ENCODE measurements at places on chromosomes 4 and X.

GRCh38 chr4:185869427-185869826, 57.4 kb upstream of the SORBS2 start:
- no peak for DNase-seq

DNA sequence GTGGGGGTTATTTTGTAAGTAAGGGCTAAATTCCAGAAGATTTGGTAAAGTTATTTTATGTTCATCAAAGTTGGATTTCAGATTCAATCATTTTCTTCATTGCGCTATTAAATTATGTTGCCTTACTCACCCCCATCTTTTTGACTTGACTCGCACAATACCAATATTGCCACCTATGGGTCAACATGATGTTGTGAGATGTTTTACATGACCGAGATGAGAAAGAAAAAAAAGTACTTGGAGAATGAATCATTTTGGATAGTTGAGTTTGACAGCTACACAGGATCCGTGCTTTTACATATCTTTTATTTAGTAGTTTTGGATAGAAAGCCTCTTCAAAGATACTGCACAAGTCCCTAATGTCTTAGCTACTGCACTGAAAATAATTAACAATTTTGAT, 224.2 kb upstream of the EMCN start:
- DNase-seq: no peak

DNA sequence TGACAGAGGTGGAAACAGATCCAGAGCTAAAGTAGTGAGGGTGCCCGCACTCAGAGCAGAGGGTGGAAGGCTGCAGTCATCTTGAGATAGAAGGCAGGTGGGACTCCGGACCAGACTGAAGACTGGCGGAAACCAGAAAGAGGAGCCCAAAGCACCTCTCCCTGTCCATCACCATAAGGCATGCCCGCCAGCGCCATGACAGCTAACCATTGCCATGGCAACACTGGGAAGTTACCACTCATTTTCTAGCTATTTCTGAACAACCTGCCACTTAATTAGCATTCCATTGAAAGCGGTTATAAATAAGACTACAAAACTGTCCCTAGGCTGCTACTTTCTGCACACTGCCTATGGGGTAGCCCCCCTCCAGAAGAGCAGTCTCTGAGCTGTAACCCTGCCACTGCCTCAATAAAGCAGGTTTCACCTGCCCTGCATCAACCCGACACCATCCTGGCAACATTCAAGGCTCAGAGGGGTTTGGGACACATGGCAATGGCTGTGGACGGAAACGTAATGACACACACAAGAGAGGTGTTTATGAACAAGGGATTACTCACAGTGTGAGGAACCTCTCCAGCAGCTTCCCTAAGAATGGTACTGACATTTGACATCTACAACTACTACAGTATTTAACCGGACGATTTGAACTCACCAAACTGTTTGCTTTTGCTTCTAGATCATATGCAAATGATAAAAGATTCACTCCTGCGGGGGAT, 27.8 kb upstream of the FGFBP2 start:
- no peak for DNase-seq

GRCh38 chr4:172758586-172759340, 409.8 kb upstream of the GALNT7 start:
- DNase-seq: no peak

GRCh38 chr4:15348695-15349094, 79.1 kb upstream of the C1QTNF7 start:
- DNase-seq: no peak

DNA sequence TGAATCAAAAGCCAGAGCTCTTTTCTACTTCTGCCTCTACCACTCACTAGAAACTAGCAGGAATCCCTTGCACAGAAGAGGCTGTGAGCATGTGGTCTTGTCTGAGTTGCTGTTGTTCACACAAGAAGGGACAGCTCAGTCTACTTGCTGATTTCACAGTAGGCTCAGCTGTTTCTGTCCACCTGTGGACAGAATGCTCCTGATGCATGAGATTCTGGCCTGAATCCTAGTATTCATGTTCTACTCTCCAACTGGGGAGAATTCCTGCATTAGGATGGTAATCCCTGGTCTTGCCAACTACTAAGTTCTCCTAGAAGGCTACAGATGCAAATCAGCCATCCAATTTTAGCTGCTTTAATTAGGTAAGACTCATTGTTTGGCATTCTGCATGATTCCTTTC, 112.8 kb downstream of the PPA2 start:
- DNase-seq: no peak

GRCh38 chr4:16078195-16078760, 5.5 kb downstream of the PROM1 start:
- DNase-seq: no peak

DNA sequence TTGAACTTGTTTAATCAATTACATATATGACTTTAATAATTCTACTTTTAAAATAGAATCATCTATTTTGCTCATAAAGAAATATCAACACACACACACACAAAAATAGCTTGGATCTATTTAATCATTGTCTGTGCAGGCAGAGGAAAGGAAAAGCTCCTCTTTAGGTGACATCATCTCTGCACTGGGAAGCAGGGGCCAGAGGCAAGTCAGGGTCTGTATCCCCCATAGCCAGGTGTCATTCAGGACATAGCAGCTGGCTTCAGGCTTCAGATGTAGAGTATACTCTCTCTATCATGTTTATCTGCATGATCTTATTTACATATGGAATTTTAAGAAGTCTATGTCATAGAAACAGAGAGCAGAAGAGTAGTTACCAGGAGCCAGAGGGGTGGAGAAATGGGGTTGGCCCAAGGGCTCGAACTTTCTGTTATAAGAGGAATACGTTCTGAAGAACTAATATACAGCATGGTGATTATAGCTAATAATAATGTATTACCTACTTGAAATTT, 110.4 kb upstream of the LDB2 start:
- DNase-seq: no peak

- DNase-seq: no peak
Observed at GRCh38 chr4:145170223-145170622, 10.2 kb downstream of the OTUD4 start.

DNA sequence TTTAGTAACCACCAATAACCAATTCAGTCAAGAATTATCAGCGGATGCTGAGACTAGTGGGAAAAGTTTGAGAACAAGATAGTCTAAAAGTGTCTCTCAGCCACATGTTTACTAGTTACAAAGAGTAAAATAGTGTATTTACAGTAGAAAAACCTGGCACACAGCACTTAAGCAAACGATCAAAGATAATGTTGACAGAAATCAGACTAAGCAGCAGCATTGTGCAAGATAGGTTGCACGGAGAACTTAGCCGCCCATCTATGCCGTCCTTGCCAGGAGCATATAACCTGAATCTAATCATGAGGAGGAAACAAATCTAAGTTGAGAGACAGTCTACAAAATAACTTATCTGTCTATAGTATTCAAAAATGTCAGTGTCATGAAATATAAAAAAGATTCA, 35.3 kb downstream of the KLHL5 start:
- no peak for DNase-seq

GRCh38 chrX:1592470-1593142, 1.2 kb downstream of the AKAP17A start:
- DNase-seq: peak; percentile 41

DNA sequence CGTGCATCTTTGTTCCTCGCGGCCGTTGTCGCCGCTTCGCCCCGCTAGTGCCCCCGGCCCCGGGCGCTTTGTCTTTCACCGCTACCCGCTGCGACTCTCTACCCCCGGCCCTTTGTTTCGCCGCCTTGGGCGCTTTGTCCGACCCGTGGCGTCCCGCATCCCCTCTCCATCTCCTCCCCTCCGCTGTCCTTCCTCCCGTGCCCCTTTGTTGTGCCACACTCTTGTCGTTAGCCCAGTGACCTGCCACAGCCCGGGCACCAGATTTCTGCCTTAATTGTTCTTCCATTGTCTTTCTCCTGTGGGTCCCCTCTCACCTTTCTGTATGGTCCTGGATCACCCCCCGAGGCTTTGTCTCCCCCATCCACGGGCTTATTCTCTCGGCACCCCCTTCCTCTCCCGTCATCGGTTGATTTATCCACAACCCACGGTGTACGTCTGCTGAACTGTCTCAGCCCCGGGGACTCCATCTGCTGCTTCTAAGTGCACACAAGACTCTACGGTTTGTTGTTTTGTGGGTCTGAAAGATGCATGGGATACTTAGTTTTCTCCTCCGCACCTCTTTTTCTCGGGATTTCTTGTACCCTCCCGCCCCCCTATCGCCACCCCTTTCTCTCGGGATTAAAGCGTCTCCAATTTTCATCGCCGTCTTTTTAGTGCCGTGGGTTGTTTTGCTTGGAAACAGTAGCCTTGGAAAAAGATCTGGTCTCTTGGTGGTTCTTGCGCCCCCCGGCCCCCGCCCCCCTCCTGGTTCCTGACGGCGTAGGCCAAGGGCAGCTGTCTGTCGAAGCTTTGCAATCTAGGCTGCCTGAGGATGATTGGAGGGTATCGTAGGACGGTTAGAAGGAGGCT, 783 bp downstream of the RBPJ start:
- DNase-seq: peak; percentile 56

GRCh38 chr4:167509551-167509950, 275.3 kb upstream of the SPOCK3 start:
- no peak for DNase-seq

DNA sequence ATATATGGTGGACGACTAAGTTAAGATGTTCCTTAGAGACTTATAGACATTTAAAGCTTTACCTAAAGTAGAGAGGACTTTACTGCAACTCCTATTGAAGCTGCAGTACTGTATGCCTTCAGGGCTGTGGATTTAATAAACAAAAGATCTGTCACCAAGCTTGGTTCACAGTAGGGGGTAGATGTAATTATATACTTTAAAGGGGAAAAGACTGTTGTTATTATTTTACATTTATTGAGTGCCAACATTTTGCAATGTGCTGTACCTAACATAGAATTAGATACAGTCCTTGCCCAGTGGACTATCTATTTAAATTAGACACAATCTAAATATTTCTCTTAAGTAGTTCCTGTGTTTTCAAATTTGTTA, 67.2 kb downstream of the SLIT2 start:
- no peak for DNase-seq

GRCh38 chrX:2848871-2849301, 20.2 kb downstream of the GYG2 start:
- no peak for DNase-seq

- DNase-seq: no peak
Observed at GRCh38 chr4:79604152-79604551, 196.1 kb upstream of the GK2 start.

DNA sequence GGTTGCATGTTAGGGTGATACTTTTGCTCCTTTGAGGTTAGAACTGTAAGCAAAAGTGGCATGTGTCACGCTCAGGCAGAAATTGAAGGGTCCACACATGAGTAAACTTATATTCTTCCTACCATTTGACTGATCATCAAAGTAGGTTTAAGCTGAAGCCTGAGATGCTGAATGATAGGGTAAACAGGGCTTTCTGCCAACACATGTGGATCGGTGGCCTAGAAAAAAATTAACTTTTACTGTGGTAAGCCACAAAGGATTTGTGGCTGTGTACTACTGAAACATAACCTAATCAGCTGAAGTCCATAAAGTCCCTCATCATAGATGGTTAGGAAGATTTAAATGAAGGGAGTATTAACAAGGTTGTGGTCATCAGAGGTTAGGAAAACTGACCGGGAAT, 1070.1 kb downstream of the STPG2 start:
- no peak for DNase-seq

DNA sequence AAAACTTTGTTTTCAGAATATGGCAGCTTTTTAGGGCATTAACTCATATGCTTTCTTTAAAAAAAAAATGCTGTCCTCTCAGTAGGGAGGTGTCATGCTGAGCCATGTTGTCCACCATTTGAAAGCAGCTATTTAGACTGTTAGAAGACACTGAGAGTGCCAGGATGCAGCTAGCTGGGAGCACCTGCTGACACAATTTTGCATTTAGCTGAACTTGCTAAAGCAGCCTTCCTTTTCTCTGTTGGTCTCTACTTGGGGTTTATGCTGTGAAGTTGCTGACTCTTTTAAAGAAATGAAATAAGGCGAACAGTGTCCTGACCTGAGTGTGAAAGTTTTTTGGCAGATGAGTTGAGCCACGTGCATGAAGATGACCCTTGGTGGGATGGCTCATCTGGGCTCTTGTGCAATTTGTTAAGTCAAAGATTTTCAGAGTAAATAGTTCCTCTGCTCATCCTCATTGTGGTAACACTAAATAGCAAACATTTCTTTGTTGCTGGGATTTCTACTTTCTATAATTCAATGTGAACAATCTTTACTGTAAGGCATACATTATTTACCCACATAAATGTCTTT, 64.5 kb downstream of the CDS1 start:
- no peak for DNase-seq

GRCh38 chrX:12548746-12549145, 242.5 kb upstream of the PRPS2 start:
- DNase-seq: peak; percentile 18

GRCh38 chr4:81783558-81783957, 311.9 kb upstream of the RASGEF1B start:
- no peak for DNase-seq

DNA sequence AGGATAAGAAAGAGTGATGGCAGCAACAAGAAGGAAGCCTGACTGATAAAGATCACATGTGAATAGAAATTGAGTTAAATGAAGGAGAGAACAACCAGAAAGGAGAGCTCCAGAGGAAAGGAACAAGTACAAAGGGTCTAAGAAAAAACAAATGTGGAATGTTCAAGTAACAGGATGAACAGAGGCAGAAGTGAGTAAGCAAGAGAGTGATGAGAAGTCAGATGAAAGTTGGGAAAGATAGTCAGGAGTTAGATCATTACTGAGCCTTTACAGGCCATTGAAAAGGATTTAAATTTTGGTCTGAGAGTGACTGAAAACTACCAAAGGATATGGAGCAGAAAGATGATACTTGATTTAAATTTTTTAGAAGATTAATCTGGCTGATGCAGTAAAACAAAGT, 38.1 kb downstream of the NFXL1 start:
- no peak for DNase-seq

DNA sequence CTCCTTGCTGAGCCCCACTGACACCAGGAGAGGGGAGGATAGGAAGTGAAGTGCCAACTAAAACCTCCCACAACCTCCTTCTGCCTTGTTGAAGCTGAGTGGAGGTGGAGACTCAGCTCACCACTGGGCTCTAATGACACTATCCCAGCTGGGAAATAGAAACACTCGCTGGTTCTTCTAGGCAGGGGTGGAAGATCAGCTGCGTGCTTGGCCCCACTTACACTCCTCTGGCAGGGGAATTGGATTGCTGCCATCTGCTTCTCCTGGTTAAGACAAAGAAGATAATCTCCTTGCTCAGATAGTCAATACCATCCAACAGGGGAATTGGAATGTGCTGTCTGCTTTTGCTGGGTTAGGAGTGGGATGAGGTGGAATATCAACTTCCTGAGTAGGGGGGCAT, 392.5 kb downstream of the ZNF674 start:
- no peak for DNase-seq

GRCh38 chrX:74351760-74352159, 47.8 kb downstream of the ZCCHC13 start:
- no peak for DNase-seq

DNA sequence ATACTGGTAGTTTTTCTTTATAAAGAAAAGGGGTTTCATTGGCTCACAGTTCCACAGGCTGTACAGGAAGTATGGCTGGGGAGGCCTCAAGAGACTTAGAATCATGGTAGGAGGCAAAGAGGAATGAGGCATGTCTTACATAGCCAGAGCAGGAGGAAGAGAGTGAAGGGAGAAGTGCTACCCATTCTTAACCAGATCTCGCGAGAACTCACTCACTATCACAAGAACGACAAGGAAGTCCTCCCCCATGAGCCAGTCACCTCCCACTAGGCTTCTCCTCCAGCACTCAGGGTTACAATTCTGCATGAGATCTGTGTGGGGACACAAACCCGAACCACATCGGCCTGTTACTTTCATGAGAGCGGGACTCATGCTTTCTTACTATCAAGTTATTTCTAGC, 240.5 kb downstream of the TENM3 start:
- no peak for DNase-seq
